Colonic mucosa (tissue), 4 donors: ENCODE measurements at places on chromosomes 11 and 22.
A peak's percentile ranks its signal among the peaks of the same experiment; 100 is the strongest.

GRCh38 chr22:49953027-49953679 lies 7.4 kb upstream of the PIM3 start:
- no peak for DNase-seq

- DNase-seq: no peak
These were observed 182.1 kb upstream of the KIRREL3 start for GRCh38 chr11:127182586-127183203.

GRCh38 chr22:46964773-46965550 lies 202.5 kb downstream of the TBC1D22A start:
- DNase-seq: no peak

GRCh38 chr11:35554491-35555437 lies 29.3 kb upstream of the PAMR1 start:
- DNase-seq: no peak

GRCh38 chr11:107563702-107564101 lies 1.8 kb downstream of the ALKBH8 start:
- peak; percentile 35 for DNase-seq

GRCh38 chr22:23835484-23836144 lies 3.2 kb downstream of the DERL3 start:
- DNase-seq: no peak

DNA sequence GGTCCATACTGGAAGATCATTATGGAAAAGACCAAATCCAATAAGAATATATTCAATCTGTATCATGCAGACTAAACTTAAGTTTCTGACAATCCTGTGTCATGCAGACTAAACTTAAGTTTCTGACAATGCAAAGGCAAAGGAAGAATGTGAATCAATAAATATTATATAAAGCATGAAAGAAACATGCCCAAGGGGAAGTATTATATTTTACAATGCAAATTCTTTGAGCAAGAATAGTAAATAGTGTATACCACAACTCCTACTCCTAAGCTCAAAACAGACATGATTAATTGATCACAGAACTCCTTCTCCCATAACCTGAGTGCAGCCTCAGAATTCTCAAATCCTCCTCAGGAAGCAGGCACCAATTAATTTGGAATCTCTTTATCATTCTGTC lies 71.3 kb upstream of the BDNF start:
- no peak for DNase-seq

GRCh38 chr11:83088965-83089364 lies 17.3 kb upstream of the RAB30 start:
- no peak for DNase-seq
